ENCODE measurements at places on chromosomes 2 and 18.

DNA sequence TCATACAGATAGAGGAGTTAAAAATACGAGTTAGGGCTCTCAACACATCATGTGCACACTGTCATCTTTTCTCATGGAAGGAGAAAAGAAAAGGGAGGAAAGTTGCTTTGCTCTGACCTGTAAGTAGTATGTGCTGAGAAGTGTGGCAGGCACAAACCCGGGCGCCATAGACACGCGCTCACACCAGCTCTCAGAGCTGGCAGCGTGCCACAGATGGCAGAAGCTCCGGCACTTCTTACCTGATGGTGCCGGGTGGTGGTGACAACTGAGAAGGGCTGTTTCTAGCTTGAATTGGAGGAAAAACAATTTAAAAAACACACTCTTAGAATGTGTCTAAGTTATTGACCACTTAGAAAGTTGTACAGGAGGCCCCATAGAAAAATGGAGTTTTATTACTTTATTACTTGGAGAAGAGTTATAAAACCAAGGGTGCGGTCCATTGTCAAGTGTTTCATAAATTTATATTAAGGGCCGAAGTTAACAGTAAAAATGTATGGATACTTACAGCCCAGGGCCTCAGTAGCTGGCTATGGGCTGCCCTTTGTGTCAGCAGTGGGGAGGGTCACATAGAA is 92.2 kb downstream of the DPP4 start:
- no peak for DNase-seq

- no peak for DNase-seq
Measured at GRCh38 chr2:19900931-19901441, 797 bp downstream of the TTC32 start.

GRCh38 chr2:24451805-24452501 is 39.1 kb upstream of the NCOA1 start:
- no peak for DNase-seq

- no peak for DNase-seq
Measured at GRCh38 chr2:192195548-192196418, 1.1 kb upstream of the TMEFF2 start.

DNA sequence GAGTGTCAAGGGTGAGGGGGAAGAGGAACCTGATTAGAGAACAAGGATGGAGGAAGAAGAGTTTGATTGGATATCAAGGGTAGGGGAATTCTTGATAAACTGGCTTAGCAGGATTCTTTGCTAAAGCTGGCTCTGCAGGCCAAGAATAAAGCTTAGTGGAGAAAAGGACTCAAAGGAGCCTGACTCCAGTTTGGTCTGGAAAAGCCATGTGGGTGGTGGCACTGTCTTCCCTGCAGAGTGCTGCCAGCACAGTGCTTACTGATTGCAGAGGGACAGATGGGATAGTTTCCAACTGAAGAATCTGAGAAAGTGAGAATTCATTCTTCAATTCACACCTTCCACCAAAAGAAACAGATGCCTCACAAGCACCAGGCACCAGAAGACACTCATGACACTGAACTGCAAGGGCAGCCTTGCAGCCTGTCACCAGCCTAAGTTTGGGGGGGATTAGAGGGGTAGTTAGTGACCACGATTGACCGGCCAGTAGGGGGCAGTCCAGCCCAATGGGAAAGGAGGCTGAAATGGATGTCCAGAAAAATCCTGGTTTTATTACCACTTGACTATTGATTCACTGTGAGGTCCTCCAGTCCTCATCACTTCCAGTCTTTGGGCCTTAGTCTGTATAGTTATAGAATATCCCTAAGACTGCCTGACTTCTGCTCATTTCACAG is 334.5 kb downstream of the SMAD2 start:
- no peak for DNase-seq

DNA sequence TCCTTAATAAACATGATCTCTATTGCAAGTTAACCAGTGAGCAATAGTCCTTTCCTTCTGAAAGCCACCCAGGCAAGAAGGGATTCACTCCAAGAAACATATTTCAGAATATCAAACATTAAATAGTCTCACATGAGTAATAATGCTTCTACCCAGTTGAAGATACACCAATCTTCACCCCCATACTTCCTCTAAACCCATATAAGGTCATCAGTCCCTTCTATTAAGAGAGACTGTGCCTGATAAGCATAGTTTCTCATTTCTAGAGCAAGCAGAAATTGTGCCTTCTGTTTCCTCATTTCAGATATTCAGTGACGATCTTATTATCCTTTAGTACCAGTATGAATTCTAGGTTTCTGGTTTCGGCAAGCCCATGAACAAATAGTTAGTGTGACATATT is 64.6 kb downstream of the DSEL start:
- DNase-seq = no peak

- DNase-seq = no peak
Measured at GRCh38 chr18:80245781-80246444, 1.4 kb downstream of the PARD6G start.

DNA sequence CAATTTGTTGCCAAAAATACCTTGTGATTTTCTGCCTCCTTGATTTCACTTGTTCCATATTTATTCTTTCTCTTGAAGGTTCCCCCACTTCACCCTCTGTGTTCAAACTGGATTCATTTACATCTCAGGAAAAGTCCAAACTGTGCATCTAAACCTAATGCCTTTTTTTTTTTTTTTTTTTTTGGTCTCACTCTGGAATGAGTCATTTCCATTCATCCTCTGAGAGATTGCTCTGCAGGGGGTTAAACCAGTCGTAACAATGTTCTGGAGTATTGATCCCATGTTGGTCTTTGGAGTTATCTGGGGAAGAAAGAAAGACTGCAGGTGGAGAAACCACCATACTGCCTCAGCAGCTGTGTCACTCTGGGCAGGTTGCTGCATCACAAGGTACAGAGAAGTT is 119.7 kb downstream of the TACR1 start:
- no peak for DNase-seq

DNA sequence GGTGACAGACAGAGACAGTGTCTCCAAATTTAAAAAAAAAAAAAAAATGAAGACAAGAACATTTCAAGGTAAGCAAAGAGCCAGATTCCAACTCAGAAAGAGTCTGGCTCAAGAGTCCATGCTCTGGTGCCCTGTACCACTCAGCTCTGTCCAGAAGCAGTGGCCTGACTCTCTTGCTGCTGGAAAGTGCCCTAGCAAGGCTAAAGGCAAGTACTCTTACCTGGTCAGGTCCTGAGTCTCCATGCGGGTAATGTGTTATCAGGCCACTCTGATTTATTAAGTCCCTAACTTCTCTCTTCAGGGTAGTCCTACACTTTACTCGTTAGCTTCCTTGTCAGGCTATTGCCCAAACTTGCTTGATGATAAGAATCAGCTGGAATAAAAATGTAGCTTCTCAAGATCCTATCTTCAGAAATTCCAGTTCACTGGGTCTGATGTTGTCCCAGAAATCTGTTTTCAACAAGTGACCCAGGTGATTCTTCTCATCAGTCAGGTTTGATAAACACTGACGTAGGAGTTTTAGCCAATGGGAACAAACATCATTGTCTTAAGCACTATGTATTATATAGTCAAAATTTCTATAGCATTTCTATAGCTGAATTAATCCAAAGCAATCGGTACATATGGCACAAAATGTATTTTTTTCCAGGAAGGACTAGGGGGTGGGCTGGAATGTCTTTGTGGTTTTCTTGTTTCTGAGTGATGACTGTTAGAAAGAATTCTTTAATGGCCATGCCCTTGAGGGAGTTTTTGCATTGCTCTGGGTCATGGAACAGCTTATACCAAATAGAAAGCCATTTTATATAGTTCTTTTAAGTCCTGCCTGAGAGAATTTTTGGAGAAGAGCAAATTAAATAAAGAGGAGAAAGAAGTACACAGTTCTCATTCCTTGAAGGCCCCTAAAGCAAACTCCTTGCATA is 139.9 kb upstream of the DNMT3A start:
- no peak for DNase-seq

GRCh38 chr18:41461114-41461513 is 493.9 kb upstream of the PIK3C3 start:
- DNase-seq = no peak

DNA sequence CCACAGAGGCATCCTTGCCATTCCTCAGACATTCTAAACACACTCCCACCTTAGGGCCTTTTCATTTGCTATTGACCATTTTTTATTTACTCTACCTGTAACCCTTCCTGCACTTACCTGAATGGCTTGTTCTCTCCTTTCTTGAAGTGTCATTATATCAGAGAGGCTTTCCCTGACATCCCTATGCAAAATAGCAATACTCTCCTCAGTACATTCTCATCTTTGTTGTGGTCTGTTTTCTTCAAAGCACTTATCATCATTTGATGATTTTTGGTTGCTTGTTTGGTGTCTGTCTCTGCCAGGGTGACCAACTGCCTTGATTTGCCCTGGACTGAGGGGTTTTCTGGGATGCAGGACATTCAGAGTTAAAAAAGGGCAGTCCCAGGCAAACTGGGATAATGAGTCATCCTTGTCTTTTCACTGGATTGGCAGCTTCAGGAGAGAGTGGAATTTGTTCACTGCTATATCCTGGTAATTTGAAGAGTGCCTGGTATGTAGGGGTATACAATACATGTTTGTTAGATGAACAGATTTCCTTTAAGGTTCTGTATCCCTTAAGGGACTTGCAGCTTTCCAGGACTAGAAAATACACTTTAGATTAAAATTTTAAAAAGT is 102.4 kb downstream of the BABAM2 start:
- no peak for DNase-seq

- DNase-seq = no peak
Measured at GRCh38 chr18:46156124-46156745, 52.0 kb downstream of the HAUS1 start.

DNA sequence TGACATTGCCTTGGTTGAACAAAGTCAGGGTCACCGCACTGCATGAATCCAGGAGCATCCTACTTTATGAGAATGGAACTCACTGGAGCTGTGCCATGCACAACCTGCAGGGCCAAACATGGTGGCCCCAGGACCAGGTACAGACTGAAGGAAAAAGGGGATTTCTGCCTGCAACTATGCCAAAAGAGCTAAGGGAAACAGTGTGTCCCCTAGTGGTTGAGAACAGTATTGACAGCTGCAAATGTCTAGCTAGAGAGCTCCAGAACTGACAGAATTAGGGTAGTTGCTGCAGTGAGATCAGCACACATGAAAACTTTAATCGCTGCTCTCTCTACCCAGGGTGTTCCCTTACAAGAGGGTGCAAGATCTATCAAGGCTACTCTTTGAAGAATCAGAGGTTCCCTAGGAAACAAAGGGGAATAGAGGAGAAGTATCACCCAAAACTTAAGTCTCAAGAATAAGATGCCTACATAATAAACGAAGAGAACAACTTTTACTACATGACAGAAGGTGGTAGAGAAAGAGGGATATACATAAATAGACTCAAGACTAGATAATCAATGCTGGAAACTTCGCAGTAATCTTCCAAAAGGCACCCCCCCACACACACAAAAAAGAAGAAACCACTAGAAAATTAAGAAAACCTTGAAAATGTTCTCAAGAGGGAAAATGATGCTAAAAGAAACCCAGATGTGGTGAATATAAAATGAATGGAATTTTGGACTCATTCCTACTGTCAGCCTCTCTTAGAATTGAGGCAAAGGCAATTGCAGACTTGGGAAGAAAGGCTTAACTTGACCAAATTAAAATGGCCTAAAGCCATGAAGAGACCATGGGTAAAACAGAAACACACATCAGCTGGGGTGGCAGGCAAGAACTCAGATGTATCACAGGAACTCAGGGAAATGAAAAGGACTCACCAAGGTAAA is 43.6 kb upstream of the IHH start:
- peak; percentile 26 for DNase-seq

DNA sequence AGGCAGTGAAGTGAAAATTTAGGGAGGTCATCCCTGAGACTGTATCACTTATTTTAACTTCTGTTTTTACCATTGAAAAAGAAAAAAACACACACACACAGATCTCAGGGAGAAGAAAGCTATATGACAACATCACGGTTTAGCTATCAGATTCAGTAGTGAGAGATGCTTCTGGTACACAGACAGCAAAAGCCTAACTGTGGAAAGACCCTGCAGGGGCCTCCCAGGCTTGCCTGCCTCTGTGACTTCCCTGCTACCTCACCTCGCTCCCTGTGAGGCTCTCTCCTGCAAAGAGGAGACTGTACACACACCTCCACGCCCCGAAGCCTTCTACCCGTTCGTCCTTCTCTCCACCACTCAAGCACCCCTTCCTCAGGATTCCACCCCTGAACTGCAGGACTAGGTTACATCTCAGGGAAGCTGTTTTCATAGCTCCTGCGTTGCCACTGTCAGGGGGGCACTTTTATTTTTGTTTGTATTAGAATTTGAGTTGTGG is 86.3 kb downstream of the EPB41L3 start:
- DNase-seq = no peak

GRCh38 chr2:183678908-183679307 is 554.7 kb downstream of the NUP35 start:
- DNase-seq = no peak

DNA sequence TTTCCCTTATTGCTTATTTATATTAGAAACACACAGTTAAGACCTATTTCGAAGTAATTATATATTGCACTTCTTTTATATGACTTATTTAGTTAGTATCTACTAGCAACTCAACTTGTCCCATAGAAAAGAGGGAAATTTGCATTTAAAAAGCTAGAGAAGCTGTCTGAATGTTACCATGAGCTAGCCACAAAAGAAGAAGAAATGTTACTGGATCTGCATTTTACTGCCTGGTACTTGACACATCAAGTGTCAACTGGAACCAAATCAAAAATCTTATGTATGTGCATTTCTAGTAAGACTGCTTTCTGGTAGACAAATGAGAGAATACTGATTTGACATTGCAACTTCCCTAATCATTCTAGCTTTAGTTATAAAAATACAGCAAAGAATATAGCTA is 424.6 kb upstream of the VRK2 start:
- DNase-seq = no peak

DNA sequence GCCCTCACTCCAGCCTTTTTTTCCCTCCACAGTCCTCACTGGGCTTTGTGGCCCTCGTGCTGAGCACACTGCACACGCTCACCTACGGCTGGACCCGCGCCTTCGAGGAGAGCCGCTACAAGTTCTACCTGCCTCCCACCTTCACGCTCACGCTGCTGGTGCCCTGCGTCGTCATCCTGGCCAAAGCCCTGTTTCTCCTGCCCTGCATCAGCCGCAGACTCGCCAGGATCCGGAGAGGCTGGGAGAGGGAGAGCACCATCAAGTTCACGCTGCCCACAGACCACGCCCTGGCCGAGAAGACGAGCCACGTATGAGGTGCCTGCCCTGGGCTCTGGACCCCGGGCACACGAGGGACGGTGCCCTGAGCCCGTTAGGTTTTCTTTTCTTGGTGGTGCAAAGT is 39.4 kb downstream of the STEAP3 start:
- DNase-seq = no peak

- no peak for DNase-seq
Measured at GRCh38 chr18:58538604-58539386, 90.1 kb downstream of the ALPK2 start.

DNA sequence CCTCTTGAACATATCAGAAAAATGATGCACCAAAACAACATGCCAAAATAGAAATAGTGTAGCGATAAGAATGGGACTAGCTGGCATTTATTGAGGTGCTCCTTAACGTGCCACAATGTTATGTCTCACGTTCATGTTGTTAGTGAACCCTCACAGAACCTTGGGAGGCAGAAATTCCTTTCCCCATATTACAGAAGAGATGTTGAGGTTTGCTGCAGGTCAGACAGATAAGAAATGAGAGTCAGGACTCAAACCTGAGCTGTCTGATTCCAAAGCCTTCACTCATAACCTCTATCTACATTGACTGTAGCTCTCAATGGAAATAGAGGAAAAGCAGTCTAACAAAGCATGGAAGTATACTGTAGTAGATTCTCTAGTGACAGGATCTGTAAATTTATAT is 163.3 kb upstream of the STK17B start:
- no peak for DNase-seq

Data from SHP77 treated with DMSO at 0.1 percent for 48 hours (cell line).